Right kidney (tissue), 9 donors: ENCODE measurements at places on chromosomes 12 and 14.

GRCh38 chr12:356276-356988 lies 32.7 kb downstream of the KDM5A start:
- DNase-seq = no peak

DNA sequence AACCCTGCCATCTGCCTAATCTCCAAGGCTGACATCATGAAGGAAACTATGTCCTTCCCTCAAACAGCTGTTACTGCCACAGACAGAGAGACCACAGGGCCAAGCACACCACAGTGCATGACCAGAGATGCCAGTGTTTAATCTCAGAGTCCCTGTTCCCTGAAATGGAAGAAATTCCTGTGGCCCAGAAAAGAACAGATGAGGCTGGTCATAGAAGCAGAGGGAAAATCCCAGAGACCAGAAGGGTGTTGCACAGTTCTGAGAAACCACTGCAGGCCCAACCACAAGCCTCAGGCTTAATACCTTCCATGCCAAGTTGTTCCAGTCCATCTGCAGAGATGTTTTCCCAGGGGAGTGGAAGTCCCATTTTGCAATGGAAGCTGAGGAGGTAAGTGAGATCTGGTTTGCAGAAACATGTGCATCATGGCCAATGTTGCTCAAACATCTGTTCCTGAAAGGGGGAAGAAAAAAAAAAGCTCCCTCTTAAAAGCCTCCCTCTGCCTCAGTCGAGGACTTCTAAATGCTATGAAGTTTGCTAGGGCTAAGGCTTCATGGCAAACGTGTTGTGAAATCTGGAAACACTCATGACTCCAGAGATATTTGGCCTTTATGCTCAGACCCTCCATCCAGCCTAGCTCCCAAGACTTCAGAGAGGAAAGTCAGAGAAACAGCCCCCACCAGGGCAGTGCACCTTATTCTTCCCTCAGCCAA lies 98.6 kb downstream of the SCARB1 start:
- no peak for DNase-seq

GRCh38 chr12:108390495-108391203 lies 51.5 kb upstream of the CMKLR1 start:
- DNase-seq = no peak

GRCh38 chr12:122984612-122985337 lies 4.3 kb downstream of the ARL6IP4 start:
- DNase-seq = peak; percentile 69

- no peak for DNase-seq
Observed at GRCh38 chr14:24909523-24910302, 140.2 kb downstream of the STXBP6 start.

- DNase-seq = no peak
Observed at GRCh38 chr14:54259821-54260220, 137.0 kb upstream of the CDKN3 start.

DNA sequence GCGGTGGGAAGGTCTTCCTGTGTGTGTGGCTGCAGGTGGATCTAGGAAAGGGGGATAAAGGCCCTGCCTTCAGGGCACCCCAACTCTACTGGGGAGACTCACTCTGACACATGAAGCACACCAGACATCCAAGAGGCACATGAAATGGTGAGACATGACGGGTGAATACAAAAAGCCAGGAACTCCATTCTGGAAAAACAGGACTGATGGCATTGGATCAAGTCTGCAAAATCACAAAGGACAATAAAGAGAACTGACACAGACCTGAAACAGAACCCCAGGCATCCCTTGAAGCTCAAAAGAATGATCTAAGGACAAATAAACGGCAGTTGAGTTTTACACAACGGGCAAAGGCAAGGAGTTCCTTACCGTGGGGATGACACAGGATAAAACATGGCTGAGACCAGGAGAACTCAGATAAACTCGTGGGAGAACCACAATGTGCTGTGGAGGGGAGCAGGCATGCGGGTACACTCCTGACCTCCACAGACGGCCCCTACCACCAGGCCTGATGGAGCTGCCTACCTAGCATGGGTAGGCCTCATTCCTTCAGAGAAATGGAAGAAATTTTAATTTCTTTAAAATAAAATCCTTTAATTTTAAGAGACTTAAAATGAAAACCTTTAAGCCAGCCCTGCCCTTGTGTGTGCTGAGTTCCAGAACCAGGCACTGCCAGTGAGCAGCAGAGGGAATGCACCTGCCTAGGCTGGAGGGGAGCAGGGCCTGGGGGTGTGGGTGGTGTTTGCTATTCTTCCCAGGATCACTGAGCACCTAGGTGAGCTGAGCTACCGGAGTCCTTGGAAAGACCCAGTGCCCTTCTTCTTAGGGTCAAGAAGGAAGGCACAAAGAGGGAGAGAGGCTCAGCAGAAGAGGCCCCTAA lies 100.1 kb downstream of the SINHCAF start:
- DNase-seq = no peak

- DNase-seq = no peak
Observed at GRCh38 chr12:95218150-95219133, 835 bp downstream of the VEZT start.

- no peak for DNase-seq
Observed at GRCh38 chr12:112755507-112755906, 36.0 kb upstream of the RPH3A start.

DNA sequence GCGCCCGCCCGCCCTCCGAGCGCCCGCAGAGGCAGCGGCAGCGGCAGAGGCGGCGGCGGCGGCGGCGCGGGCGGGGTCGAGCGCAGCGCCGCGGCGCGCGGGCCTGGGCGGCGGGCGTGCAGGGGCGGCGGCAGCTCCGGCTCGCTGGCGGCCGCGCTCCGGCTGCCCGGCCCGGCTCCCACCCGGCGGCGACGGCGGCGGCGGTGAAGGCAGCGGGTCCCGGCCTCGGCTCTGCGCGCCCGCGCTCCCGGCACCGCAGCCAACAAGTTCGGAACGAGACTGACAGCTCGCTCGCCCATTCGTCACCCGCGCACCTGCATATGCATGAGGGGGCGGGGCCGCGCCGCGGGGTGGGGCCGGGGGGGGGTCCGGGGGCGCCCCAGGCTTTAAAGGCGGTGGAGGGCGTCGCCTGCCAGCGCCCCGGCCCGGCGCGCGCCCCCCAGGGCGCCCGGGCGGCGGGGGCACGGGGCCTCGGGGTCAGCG lies at the start of gene JAG2:
Gene JAG2 (minus strand): TSS at position 281 of the 483 bp plus-strand sequence. CDS start 356 bp downstream, outside the sequence.
- DNase-seq = no peak

- no peak for DNase-seq
Observed at GRCh38 chr12:11917501-11917900, 153.2 kb upstream of the BCL2L14 start.

DNA sequence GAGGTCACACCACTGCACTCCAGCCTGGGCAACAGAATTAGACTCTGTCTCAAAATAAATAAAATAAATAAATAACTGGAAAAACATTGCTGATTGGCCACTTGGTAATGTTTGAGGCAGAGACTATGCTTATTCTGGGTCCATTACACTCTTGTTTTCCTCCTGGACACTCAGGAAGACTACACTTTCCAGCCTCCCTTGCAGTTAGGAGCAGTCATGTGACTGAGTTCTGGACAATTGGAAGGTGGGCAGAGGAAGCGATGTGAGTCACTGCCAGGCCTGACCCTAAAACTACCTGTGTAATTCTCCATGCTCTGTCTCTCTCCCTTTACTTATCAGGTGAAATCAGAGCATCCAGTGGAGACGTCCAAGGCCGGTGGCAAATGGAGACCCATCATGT lies 74.4 kb downstream of the VCPKMT start:
- no peak for DNase-seq

- no peak for DNase-seq
Observed at GRCh38 chr12:116319898-116320621, 42.6 kb upstream of the MED13L start.

DNA sequence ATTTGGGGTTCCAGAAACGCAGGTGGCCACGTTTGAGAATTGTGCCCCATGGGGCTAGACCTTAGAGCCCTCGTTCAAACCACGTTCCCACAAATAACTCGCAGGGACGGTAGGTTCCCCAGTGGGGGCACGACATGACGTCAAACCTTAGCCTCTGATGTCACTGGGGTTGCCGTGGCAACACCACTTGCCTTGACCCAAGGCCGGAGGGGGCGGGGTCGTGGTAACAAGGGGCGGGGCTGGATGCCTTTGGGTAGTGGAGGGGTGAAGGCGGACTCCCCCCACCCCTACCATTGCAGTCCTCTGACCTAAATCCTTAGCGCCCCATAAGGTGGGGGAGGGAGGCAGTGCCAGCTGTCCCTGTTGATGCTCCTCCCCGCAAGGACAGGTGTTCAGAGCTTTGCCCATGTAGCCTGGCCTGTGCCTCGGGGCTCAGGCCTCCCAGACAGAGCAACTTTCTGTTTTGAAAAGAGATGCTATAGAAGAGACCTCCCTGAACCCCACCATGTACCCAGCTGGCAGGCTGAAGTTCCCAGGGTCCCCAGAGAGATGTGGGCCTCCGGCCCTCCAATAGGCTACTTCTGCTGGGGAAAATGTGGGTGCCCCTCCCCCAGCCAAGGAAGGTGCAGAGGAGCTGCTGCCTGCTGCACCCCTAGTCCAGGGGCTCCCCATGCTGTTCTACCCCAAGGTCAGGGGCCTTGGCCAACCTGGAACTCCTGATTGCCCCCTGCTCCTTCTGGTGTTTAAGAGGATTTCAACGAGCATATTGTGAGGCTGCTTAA lies 1.9 kb downstream of the FAM222A start:
- no peak for DNase-seq

DNA sequence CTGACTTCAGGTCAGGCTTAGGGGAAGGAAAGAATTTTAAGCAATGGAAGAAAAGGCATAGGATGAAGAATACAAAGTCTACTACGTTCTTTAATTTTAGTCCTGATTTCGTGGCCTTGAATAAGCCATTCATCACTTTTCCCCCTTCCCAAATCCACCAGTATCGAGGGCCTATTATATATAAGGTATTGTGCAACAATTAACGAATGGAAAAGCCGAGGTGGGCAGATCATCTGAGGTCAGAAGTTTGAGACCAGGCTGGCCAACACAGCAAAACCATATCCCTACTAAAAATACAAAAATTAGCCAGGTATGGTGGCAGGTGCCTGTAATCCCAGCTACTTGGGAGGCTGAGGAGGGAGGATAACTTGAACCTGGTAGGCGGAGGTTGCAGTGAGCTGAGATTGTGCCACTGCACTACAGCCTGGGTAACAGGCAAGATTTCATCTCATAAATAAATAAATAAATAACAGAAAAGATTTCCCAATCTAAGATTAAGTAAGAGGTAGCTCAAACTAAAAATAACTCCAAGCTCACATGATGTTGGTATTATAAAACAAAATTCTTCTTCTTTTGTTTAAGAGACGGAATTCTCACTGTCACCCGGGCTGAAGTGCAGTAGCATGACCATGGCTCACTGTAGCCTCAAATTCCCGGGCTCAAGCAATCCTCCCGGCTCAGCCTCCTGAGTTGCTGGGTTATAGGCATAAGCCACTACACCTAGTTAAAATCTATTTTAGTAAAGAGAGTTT lies 58.3 kb upstream of the NR2C1 start:
- no peak for DNase-seq

GRCh38 chr12:89343127-89343526 lies 9.2 kb downstream of the DUSP6 start:
- no peak for DNase-seq

GRCh38 chr12:112341046-112341825 lies 41.0 kb downstream of the HECTD4 start:
- DNase-seq = no peak

DNA sequence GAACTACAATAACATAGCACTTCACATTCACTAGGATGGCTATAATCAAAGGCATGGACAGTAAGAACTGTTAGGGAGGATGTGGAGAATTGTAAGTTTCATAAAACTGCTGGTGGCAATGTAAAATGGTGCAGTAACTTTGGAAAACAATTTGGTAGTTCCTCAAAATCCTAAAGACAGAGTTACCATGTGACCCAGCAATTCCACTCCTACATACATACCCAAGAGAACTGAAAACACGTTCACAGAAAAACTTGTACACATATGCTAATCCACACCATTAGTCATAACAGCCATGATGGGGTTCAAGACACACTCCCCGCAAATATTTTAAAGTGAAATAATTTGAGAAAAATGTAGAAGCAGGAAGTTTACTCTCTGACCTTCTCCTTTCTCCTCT lies 31.7 kb downstream of the GALC start:
- DNase-seq = no peak

- peak; percentile 67 for DNase-seq
Observed at GRCh38 chr14:104639885-104640548, 35.4 kb upstream of the TMEM179 start.

DNA sequence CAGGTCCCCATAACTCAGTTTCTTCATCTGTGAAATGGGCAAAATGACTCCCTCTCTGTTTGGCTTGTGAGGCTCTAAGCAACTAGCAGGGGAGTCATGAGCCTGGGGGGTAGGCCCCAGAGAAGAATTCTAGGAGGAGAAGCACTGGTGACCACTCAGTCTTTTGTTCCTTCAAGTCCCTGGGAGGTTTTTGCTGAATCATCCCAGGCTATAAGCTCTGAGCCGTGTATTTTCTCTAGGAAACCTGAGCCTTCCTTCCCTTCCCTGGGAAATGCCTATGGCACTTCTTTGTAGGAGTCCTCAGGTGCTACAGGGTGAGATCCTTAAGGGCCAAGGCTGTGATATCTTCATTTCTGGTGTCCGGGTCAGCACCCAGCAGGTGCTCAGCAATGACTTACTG lies 4.5 kb downstream of the RPH3A start:
- no peak for DNase-seq

GRCh38 chr14:95389471-95390011 lies 69.8 kb upstream of the CLMN start:
- DNase-seq = no peak

- DNase-seq = no peak
Observed at GRCh38 chr12:27635349-27635972, 60.8 kb upstream of the REP15 start.

DNA sequence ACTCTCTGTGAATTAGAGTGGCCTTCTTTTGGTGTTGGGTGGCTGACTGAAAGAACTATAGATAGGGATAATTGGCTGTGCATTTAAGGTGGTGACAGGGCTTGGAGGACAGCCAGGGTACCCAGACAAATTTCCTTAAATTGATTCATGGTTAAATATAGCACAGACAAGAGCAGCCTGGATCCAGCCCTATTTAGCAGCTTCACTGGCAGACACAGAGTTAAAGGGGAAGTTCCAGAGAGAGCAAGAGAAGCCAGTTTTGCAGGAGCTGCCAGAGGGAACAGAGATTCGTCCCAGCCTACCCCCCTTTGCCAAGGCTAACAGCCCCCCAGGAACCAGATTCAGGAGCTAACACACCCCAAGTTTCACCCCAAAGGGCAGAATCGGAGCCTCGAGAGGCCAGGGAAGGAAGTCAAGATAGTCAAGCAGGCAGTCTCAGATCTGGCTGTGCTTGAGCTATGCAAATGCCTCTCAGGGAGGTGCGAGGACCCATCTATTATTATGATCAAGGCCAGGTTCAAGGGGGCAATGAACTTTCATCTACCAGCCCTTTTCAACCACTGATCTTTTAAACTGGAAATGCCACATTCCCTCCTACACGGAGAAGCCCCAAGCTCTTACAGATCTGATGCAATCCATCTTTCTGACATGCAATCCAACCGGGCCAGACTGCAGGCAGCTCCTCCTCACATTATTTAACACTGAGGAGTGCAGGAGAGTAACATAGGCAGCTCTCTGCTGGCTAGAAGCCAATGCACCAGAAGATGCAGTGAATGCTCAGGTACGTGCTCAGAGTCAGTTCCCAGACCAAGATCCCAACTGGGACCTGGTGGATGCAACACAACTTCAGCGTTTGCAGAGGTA lies 58.2 kb downstream of the DHRS2 start:
- peak; percentile 48 for DNase-seq
